ENCODE measurements at places on chromosomes 2 and 18.

DNA sequence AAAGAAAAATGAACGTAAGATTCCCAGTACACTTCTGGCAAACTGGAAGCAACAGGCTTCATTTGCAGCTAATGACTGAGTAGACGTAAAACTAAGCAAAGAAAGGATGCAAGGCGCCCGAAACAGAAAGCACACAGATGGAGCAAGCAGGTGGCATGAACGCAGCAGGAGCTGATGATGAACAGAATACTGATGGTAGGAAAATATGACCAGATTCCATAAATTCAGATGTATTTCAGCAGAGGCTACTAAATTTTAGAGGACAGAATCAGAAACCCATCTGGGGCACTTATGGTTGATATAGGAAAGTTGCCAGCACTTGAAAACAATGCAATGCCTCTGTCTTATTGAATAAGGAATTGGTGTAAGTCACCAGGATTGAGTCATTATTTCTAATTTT, 658.7 kb upstream of the LINC00305 start:
- DNase-seq = no peak

DNA sequence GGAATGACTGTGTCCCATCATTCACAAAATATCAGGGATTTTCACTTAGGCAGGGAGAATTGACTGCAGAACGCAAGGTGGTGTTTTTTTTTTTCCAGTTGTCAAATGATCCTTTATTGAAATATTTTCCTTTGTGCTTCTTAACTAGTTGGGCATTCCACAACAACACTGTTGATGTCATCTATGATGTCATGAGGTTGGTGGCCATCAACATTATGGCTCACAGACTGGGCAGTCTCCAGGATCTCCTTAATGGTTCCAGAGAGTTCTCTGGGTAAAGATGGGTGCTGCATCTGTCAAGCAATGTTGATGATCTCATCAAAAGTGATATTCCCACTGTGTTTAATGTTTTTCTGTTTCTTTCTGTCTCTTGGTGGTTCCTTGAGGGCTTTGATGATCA, 31.8 kb upstream of the PLEKHM3 start:
- no peak for DNase-seq

- DNase-seq = no peak
These were observed 355.6 kb downstream of the PAX3 start for GRCh38 chr2:221943076-221943810.

- DNase-seq = no peak
These were observed 197.5 kb downstream of the ZEB2 start for GRCh38 chr2:144322379-144322778.

- no peak for DNase-seq
These were observed 124.9 kb downstream of the PIGN start for GRCh38 chr18:62061821-62062478.

DNA sequence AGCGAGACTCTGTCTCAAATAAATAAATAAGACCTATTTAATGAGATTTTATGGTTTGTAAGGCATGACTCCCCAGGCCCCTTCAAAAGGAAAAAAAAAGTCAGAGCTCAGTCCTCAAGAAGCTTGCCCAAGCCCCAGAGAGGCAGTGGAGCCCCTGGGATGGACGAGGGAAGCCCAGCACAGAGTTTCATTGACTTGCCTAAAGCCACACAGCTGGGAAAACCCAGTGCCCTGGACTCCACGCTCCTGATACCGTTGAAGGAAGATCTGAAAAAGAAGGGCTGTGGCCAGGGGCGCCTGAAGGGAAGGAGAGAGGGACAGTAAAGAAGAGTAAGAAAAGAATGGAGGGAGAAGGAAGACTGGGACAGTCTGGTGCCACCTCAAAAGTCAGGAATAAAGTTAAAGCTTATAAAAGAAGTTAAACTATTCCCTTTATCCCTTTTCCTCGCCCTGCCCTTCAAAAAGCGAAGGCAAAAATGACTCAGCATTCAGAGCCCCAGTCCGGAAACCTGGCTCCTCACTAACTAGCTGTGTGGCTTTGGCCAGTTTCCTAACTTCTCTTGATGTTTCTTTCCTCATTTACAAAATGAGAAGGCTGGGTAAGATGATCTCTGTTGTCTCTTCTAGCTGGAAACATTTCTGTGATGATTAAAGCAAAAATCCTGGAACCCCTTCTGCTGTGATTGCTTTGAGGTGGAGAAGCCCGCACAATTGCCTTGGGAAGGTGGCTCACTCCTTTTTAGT, 46.7 kb downstream of the LYPD1 start:
- no peak for DNase-seq

DNA sequence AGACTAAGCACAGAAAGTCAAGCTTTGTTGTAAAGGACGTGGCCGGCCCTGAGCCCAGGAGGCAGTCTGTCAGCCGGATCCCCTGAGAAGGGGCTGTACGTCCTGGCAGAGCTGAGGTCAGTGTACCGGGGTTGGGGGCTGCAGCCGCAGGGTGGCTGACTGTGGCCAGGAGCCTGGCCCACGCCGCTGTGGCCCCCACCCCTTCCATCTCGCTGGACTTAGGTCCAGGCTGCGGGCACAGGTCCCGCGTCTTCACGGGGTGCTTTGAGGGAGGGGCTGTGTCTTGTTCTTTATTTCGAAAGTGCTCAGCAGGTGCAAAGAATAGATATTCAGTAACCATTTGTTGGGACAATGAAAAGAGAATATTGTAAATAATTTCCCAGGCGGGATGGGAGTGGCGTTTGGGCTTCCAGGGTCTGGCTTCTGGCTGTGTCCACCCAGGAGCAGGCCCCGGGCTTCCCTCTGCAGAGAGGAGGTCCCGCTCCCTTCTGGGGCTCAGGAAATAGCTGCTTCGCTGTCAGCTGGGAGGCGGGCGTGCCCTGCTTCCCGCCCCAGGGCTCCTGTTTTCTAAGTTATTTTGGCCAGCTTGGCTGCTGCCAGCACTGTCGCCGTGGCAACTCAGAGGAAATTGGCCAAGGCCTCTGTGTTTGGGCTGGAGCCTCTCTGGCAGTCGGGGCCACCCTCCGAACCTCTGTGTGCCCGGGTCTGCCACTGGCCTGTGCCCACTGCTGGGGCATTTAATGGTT, 7.4 kb downstream of the NFATC1 start:
- DNase-seq = no peak

GRCh38 chr2:104826016-104826415, 27.9 kb upstream of the POU3F3 start:
- no peak for DNase-seq

- no peak for DNase-seq
These were observed 88.7 kb downstream of the NEDD4L start for GRCh38 chr18:58132595-58133261.

DNA sequence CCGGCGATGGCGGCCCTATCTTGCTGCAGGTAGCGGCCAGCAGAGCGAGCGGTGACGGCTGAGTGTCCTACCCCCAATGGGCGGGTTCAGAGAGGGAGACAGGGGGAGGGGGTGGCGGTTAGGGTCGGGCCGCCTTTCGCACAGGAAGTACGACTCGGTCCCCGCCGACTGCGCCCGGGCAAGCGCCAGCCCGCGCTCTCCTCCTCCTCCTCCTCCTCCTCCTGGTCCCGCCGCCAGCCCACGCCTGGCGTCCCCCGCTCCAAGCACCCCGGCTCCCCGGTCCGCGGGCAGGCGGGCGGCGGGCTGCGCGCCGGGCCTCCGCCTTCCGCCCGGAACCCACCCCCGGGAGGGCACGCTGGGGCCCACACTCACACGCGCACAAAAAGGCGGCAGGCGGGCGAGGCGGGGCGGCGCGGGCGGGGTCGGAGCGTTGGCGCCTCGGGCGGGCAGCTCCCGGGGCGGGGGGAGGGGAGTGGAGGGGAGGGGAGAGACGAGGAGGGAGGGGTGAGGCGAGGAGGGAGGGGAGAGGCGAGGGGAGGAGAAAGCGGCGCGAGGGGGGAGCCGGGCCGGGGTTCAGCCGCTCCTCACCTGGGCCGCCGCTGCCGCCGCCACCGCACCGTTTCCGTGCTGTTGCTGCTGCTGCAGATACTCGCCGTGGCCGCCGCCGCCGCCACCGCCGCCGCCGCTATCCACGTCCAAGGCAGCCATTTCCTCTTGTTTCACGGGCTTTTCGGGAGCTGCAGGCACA, 1.2 kb downstream of the SP3 start:
- DNase-seq = peak; percentile 88

DNA sequence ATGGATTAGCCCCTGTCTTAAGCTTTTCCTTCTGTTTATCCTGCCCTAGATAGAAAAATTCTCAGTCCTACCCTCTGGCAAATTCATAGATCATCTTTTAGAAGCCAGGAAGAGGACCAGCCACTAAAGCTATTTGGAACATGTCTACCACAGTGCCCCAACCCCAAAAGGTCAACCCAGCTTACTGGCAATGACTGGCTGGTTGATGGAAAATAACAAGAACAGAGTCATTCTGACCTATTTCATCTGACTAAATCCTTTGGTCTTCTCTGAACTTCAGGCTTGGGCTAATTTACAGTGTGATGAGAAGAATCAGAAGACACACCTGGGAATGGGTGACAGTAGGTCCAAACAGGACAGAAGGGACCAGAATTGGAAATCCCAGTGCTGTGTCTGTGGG, 227.3 kb upstream of the CCDC68 start:
- no peak for DNase-seq

- DNase-seq = no peak
These were observed 248.3 kb downstream of the TRIB2 start for GRCh38 chr2:12964904-12965539.

DNA sequence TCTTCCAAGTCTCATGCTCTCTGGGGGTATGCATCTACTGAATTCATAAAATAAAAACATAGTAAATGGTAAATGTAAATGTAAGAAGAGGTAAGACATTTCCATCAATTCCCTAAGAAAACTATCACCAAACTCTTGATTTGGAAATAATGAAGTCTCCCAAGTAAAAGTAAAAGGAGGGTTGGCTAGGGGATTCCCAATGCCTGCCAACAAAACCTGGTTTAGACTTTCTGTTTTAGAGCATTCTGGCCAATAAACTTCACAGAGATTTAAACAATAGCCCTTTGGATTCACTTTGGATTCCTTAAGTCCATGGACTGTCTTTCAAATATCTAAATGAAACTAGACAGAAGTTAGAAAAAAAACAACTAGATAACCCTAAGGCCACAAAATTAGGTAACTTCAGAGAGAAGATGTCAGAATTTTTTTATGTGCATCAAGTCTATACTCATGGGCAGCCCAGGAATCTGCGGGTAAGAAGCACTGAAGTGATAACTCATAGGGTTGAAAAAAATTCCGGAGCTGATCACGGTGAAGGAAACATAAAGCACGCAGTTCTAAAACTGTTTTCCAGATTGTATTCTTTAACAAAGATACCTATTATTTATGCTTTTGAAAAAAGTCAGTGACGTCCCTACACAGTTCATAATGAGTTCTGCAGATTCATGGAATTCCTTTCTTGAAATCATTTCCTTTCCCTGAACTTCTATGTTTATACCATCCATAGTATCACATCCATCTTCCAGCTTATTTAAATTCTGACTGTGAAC, 263.6 kb downstream of the AFF3 start:
- no peak for DNase-seq

DNA sequence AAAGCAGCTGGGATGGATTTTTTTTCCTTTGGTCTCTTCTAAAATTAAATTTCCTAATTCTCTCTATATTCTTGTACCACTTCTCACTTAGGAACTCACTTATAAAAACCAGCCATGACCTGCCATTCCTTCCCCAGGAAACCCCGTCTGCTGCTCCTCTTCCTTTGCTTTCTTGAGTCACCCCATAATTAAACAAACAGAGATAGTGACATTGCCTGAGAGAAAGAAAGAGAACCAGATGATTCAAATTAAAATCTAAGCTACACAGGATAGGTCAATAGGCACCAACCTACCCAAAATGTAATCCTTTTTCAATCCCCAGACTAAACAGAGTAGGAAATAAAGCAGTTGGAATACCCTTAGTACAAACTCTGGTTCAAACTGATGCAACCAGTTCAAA, 9.7 kb downstream of the STK39 start:
- DNase-seq = no peak

DNA sequence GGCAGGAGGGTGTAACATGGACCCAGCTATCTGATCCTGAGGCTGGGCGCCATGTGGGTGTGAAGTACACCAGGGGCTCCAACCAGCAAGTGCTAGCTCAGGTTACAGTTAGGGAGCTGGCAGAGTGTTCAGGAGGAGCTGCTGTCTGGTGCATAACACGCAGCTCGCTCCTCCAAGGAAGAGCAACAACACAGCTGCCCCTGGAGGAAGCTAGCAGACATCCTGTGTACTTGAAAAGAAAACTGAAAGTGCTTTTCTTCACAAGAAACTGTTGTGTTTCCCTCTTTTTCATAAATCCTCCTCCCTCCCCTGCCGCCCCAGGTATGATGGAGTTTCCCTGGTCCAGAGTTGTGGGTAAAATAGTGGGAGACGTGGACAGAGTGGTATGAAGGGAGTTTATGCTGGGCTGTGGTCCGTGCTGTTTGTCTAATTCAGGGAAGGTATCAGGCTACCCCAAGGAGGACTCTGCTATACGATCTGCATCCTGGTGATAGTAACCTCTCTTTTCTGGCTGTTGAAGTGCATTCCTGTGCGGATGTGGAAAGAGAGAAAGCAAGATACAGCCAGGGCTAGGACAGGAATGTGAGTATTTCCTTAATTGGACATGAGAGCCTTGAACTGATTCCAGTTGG, 6.1 kb upstream of the LBH start:
- DNase-seq = peak; percentile 74

GRCh38 chr2:100894105-100894795, 74.3 kb downstream of the NPAS2 start:
- DNase-seq = no peak

DNA sequence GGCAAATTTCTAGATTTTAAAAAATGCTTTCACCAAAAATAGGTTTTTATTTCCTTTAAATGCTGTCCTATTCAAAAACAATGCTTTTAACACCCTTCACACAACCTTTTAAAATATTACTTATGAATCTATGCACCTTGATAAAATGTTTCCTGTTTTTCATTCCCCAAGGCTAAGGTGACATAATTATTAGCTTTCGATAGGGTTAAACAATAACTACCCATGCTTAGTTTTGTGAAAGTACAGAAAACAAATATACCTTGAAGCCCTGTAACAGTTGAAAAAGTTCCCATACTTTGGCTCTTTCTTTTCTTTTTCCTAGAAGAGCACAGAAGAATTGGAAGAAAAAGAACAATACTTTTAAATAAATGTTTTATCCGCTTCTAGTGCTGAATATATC, 54.9 kb upstream of the ITPRID2 start:
- DNase-seq = no peak

- DNase-seq = peak; percentile 69
These were observed 146.4 kb downstream of the FTCDNL1 start for GRCh38 chr2:199704358-199705238.

Measured in NAMALWA (cell line).